Stimulated activated CD4-positive, alpha-beta T cell treated with anti-CD3 and anti-CD28 coated beads, TNF-alpha, amount 100 ng/mL, for 1 hour (primary cell): ENCODE measurements at places on chromosomes 2 and 18.

DNA sequence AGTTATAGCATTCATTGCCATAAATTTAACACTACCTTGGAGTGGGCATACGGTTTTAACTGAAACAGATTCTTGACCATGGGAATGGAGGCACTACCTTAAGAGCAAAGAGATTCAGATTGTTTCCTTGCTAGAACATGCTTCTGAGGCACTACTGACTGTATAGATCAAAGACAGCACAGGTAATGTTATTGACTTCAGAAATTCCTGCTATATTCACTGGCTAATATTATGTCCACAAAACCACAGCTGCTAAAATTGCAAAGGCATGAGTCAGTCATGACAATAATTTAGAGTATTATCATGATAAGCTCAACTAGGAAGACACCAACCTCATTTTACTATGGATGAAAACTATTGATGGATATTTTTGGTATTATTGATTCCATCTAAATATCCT, 39.4 kb downstream of the SLC8A1 start:
- DNase-seq = no peak

- no peak for DNase-seq
These were observed 62.3 kb downstream of the TRIB2 start for GRCh38 chr2:12778811-12779579.

GRCh38 chr2:22494156-22494555, 890.8 kb upstream of the KLHL29 start:
- DNase-seq = no peak

- no peak for DNase-seq
These were observed 550.7 kb downstream of the THSD7B start for GRCh38 chr2:137316075-137316474.

DNA sequence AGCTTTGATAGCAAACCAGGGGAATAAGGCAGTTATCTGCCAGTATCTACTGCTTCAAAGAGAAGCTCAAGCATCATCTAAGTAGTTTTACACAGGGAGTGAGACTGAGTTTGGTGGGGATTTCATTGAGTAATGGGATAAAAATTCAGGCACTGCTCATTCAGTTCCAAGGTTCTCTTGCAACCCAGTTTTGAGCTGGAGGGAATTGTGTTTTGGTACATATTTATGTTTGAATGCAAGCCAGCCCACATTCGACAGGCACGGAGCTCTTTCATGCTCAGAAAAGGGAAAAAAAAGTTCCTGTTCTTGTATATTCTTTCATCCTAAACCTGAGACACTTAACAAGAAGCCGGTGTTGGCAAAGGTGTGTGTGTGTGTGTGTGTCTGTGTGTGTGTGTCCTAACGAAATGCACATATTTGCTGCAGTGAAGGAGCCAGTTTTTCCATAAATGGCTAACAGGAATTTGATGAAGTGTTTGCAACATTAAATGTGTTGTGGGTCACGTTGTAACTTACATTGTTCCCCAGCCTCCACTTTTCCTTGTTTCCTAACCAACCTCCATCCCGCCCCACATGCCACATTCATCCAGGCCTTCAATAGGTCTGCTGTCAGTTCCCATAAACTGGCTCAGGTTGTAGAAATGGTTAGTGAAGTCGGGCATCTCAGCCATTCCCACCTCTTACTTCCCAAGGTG, 311.1 kb downstream of the TXNL1 start:
- DNase-seq = no peak

DNA sequence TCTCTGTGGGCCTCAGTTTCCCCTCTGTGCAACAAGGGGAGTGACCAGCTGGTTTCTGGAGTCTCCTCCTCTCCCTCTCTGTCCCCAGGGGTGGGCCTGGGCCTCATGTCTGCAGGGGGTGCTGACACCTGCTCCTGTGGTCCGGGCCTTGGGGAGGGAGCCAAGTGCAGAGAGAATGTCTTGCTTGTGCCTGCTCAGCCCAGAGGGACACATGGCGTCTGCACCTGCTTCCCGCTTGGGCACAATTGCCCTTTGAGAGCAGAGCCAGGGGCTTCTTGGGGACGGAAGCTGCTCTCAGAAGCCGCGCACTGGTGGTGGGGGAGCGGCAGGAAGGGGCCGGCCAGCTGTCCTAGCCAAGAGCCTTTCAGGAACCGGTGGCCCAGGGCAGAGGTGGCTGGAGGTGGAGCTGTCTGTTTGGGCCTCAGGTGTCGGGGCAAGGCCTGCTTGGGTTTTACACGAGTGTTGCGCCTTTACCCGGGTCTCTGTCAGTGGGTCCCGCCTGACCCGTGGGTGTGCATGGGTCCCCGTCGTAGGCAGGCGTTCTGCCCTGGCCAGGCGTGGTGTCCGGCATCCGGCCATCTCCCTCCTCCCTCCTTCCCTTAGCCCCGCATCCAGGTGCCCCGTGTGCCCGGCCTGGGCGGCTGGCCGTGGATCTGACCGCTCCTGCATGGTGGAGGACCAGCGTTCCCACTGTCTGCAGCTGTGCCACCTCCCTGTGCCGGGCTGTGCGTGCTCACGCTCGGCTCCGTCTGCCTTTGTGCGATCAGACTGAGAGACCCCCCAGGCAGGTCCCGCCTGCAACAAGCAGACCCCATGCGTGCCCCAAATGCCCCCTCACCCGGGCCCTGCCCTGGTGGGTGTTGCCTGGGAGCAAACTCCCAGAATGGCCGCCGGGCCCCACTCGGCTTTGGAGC, 4.0 kb downstream of the NEU4 start:
- DNase-seq = no peak

GRCh38 chr2:25838152-25838756, 40.0 kb downstream of the ASXL2 start:
- no peak for DNase-seq

GRCh38 chr18:42480441-42480840, 525.4 kb downstream of the PIK3C3 start:
- DNase-seq = no peak

DNA sequence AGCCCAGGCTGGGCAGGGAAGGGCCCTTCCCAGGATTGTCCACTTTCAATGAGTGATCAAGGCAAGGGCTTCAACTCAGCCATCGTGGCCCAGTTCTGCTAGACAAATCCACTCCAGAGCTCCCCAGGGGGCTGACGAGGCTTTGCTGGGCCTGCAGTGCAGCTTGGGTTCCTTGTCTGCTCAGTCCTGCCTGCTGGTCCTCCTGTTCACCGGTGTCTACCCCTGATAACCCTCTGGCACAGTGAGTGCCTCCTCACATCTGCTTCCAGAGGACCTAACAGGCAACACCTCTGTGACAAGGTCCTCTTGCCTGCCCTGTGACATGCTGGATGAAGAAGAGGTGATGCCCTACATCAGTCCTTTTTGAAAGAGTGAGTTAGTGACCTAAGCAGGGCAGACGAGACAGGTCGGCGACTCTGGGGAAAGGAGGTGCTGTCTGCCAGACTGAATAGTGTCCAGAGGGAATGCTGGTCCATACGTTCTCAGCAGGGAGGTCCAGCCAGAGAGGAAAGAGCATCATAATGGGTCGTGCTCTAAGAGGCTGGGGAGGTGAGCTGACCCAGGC, 20.9 kb upstream of the KCNF1 start:
- DNase-seq = no peak

GRCh38 chr2:25358836-25359235, 17.1 kb upstream of the DNMT3A start:
- no peak for DNase-seq

GRCh38 chr2:233857511-233858141, 3.3 kb upstream of the HJURP start:
- no peak for DNase-seq

DNA sequence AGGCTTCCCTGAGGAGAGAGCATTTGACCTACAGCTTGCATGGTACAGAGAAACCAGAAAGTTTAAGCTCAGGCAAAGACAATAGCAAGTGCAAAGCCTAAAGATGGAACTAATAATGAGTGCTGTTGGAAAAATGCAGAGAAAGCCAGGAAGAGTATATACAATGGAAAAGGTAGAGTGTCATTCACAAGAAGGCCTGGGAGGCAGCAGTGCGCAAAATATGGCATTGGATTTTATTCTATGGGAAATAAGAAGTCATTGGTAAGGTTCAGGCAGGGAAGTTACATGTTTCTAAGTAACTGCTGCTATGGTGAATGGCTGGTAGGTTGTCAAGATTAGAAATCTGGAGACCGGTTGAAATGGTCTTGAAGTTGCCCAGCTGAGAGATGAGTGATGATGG, 2167.3 kb upstream of the CELF4 start:
- no peak for DNase-seq

DNA sequence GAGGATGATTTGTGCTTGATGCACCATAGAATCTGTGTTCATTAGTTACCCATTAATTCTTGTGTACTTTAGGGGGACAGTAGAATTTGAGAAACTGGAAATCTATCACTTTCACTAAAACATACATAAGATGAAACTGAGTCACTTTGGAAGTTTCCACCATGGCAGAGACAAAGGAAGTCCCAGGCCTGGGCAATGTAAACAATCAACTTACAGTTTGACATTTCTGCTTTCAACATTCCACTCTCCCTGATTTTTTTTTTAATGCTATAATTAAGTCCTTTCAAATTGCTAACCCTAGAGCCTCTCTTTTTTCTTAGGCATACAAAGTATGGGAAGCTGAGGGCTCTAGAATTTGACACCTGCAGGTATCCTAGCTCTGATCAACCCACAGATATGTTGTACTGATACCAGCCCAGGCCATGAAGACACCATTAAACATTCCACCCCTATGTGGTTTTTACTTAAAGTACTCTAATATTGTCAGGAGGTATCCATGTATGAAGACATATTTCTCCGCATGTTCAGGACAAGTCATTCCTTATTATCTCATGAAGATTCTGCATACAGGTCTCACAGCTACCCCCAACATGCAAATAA, 88.5 kb upstream of the GLS start:
- DNase-seq = no peak

GRCh38 chr2:55327470-55328230, 58.6 kb upstream of the MTIF2 start:
- DNase-seq = no peak

DNA sequence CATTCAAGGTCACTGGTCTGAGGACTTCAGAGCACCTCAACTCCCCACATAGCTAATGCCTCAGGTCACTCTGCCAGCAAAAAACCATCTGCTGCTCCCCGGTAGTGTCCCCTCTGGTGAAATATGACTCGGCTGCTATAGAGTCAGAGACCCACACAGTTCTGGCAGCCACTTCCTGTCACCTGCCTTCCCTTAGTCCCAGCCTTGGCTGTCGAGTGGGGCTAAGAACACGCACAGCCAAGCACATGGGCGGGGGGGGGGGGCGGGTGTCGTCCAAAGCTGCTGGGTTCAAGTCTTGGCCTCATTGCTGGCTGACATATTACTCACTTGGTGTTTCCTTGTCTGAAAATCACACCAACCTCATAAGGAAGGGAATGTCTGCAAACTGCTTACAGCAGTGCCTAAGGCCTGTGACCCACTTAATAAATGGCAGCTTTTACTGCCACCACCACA, 37.5 kb downstream of the POLR1A start:
- DNase-seq = no peak

DNA sequence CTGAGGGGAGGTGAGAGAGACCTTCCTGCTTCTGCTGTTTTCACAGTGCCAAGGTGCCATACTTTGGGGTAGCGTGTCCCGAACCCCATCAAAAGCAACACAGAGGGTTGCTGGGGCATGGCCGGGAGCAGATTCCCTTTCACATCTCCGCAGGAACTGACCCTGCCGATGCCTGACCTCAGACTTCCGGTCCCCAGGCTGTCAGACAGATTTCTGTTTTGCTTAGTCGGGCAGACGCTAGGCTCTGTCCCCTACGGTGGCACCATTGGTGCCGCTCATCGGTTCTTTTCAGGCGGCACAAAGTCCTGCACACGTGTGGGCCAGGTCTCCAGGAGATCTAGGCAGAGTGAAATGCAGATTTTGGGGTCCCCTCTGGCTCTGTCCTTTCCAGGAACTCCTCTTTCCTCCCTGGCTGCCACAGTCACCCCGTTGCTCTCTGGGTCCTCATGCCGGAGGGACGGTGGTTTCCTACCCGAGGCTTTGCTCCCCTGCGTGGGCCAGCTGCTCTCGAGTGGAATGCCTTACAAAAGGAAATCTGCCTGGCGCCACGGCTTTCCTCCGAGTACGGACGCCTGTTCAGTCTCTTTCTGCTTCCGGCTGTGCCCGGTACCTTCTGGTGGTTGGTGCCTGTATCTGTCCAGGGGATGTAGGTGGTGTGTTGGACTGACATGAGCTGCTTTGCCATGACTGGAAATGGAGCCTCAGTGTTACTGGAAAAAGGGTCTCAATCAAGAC, 39.3 kb downstream of the RTP5 start:
- DNase-seq = no peak

DNA sequence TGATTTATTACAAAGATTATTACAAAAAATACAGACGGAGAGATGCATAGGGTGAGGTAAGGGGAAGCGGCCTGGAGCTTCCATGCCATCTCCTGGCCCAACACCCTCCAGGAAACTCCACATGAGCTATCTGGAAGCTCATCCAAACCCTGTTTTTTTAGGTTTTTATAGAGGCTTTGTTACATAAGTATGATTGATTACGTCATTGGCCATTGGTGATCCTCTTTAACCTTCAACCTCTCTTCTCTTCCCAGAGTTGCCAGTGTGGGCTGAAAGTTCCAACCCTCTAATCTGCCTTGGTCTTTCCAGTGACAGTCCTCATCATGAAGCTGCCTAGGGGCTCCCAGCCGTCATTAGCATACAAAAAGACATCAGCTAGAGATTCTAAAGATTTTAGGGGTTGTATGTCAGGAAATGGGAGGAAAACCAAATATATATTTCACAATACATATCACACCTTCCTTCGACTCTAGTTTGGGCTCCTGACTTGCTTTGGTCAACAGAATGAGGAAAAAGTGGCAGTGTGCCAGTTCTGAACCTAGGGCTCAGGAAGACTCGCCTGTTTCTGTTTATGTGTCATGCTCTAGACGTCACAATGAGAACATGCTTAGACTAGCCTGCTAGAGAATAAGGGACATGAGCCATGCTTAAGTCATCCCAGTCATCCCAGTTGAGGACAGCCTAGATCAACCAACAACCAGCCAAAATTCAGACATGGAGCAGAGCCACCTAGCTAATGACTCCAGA, 54.1 kb downstream of the ETAA1 start:
- DNase-seq = no peak

- DNase-seq = no peak
These were observed 422.5 kb downstream of the CMPK2 start for GRCh38 chr2:6443061-6443823.

GRCh38 chr18:32177530-32177929, 12.3 kb upstream of the MEP1B start:
- DNase-seq = no peak

DNA sequence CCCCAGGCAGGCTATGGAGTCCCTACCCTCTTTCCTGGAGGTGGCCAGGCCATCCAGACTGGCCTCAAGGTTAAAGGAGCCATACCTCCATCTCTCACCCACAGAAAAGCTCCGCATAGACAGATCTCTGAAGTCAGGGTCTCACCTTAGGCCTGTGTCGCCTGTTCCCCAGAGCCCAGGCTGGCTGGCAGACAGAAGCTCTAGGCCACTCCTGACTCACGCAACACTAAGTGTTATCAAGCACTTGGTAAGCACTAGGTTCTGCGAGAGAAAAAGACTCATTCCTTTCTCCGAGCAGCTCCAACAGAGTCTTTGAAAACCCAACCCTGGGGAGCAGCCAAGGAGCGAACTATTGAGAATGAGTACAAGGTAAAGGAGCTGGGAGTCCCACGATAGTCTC, 6.1 kb downstream of the SMAD7 start:
- DNase-seq = no peak
